GM23338 (cell line): ENCODE measurements at places on chromosomes 7 and 10. TPM values are rescaled to one million over a fixed set of nuclear protein-coding genes. Genes with fewer than 3 reads are reported as not detected.
A peak's percentile ranks its signal among the peaks of the same experiment; 100 is the strongest.

The CCDC3 gene
- total RNA-seq = 4.5 and 5.2 TPM in 2 replicates

DNA sequence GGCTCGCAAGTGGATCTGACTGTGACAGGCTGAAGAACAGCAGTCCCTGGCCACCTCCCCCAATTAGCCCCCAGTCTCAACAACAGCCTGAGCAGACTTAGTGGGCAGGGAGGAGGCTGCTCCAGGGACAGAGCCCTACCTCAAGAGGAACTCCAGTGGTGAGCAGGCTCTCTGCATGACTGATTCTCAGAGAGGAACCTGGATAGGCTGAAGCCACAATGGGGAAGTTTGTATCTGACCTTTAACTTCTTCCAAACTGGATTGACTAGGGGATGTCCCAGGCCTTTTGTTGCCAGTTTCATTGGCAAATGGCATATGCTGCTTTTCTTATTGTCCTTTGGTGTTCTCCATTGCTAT is 93.0 kb downstream of the ARHGAP22 start:
- DNase-seq = no peak

The TMEM176B gene
- total RNA-seq = 0.35 and 0.47 TPM in 2 replicates

DNA sequence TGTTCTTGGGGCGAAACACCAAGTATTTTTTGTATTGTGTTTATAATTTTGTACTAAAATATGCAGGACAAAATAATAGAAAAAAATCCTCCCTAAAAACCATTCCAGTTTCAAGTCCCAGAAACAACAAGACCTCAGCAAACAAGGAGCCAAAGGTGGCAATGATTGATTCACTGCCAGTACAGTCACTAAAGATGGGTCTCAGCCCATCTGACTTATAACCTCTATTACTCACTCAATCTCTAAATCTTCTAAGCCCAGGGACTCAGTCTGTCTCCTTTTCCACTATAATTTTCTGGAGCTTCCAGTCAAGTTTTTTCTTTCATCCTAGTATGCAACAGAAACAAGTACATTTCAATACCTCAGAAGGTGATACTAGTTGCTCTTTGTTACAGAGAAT is 33.3 kb downstream of the SNX13 start:
- no peak for DNase-seq

The SEMA3C gene
- total RNA-seq = 3.1 and 3.5 TPM in 2 replicates

- no peak for DNase-seq
These were observed 109.4 kb upstream of the GPR26 start for GRCh38 chr10:123556736-123557135.

The HKDC1 gene
- 0.03 TPM in 1 of 2 replicates, not detected in the other for total RNA-seq

DNA sequence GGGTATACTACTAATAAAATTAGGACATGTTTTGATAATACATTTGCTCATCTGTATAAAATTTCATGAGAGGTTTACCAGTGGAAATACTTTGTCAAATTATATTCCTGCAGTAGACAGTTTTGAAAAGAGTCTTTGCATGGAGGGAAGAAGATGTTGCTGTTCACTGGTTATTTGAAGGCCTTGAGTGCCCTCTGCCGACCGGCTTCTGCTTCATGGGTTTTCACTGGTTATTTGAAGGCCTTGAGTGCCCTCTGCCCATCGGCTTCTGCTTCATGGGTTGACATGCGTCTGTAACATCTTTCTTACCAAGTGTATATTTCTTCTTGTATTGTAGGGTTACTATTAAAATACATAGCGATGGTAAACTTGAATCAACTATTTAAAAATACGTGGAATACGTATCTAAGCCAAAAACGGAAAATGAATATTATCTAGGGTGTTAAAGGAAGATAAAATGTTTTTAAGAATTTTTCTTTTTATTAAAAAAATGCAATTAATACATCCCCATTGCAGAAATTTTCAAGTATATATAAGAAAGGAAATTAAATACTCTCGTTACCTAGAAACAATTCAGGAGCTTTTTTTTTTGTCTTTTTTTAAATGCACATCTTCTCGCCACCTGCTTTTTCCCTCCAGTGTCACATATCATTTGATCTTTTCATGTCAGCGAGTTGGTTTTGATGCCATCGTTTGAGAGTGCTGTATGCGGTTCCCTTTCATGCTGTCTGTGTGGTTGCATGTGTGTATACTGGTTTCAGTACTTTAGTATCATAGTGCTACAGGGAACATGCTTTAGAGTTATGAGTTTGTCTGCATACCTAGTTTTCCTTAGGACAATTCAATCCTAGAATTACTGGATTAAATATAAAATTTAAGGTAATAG is 73.4 kb downstream of the SHH start:
- peak; percentile 53 for DNase-seq

DNA sequence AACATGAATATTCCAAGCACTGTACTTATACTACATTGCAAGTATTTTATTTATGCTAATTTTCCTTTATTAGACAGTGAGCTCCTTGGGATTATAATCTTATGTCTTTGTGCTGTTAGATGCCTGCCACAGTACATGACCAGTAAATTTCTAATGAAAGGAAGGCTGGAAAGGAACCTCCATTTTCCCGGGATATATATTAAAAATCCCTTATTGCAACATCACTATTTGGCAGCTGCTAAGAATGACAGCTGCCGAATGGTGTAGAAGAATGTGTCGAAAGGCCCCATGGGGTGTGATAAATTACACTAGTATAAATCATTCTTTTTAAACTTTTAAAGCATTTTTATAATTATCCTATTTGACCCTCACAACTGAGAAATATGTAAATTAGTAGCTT is 59.1 kb downstream of the TFAM start:
- no peak for DNase-seq

DNA sequence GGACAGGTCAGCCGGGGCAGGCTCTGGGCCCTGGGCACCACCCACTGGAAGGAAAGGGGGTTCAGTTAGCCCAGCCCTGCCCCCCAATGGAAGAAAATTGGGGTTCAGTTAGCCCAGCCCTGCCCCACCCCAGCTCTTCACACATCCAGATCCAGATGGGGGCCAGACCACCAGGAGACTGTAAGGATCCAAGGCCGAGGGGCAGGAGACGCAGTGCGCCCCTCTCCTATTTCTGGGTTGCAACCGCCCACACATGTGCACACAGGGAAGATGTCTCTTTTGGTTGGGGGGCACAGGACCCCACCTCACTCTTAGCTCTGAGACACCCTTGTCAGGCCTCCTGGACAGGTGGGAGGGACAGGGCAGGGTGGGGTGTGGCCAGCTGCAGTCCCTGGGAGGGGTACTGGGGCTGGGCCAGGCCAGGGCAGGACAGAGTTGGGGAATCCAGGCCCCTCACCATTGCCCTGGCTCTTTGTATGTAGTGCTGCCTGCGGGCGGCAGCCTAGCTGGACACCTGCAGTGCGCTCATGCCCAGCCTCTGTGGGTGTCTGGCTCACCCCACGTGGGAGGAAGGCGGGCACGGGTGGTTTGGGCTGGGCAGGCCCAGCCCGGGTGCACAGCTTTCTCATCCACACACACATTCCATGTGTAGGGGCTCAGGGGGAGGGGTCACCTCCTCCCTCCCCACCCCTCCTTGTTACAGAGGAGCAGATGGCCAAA is 141.2 kb downstream of the LHPP start:
- DNase-seq = no peak

- no peak for DNase-seq
These were observed 35.3 kb downstream of the RASGEF1A start for GRCh38 chr10:43231523-43232078.

DNA sequence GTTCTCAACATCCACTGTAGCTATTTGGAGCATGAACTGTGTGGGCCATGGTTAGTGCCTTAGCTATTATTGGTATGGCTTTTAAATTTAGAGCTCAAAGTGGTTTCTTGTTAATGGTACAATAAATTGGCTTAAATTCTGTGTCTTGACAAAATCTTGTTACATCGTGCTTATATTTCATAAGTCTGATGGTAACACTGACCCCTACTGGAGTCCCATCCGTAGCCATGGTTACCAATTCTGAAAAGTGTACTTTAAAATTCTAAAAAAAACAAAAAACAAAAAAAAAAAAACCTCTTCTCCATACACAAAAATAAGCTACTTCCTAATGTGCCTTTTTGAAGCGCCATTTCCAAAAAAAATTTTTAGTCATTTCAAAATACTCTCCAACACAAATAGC is 6.4 kb upstream of the RPP30 start:
- peak; percentile 19 for DNase-seq

The HMX2 gene
- 0.97 and 2.6 TPM in 2 replicates for total RNA-seq

DNA sequence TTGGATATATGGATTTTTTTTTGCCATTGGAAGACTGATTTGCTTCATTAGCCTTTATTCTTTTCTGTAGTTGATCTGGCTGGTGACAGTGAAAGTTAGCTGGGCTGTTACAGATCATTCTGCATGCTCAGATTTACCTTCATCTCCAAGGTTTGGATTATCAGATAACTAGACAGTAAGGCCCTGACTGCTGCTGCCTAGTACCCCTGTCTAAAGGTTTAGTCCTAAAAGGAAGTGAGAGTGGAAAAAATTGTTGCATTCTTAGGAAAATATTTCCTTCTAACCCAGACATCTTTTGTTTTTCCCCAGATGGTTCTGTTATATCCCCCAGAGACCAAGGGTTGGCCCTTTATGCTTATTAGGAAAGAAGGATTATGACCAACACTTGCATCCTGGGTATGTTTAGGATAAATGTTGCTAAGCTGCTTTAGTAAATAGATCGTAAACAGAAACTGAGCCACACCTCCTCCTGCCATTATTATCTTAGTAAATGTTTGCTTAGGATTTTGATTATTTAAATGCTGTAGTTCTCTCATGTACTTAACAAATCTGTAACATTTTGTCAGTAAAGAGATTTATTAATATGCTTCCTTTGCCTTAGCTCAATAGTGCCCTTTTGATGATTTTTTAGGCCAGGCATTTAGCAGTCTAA is 44.4 kb downstream of the MCU start:
- DNase-seq = no peak

DNA sequence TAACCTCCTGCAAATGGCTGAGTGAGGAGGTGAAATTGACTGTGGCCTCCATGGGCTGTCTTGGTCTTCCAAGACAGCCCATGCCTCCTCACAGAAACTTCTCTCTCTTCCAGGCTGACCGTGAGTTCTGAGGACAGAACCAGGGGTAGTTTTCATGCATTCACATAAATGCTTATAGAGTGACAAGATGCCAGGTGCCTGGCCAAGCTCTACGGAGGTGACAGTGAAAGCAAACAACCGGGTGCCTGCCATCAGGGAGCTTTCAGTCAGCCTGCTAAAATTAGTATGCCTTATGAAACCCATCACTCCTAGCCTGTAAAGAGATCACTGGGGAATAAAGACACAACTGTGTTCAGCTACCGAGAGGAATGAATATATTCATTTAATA is 919 bp upstream of the RHOBTB1 start:
- no peak for DNase-seq

The SPDYE5 gene
- not detected in 2 replicates for total RNA-seq

DNA sequence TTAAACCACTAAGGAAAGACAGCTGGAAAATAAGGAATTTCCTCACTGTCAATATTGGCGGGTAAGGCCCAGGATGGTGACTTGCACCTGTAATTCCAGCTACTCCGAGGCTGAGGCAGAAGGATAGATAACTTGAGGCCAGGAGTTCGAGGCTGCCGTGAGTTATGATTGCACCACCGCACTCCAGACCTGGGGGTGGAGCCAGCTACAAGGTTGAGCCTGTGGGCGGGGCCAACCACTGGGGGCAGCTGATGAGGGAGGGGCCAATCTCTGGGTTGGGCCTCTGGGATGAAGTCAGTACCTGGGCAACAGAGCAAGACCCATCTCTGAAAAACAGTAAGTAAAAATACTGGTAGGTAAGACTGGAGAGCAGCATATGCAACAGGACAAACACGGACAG is 80.1 kb upstream of the ADO start:
- no peak for DNase-seq

The UTF1 gene
- 7.7 and 12.2 TPM in 2 replicates for total RNA-seq

DNA sequence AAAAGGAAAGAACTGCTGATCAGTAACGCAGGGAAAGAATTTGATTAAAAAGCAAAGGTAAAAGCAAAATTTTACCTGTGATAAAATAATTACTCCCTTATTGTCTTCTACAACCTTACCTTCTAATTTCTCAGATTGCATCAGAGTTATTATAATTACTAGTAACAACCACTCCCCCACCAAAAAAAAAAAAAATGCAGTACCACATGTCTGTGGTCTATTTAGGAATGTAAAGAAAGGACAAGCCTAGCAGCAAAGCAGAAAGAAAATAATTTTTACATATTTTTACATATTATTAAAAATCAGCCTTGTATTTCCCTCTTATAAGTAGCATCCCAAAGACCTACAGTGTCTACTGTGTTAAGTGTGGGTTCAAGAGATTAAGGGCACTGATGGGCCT is 430.4 kb downstream of the TFEC start:
- no peak for DNase-seq

DNA sequence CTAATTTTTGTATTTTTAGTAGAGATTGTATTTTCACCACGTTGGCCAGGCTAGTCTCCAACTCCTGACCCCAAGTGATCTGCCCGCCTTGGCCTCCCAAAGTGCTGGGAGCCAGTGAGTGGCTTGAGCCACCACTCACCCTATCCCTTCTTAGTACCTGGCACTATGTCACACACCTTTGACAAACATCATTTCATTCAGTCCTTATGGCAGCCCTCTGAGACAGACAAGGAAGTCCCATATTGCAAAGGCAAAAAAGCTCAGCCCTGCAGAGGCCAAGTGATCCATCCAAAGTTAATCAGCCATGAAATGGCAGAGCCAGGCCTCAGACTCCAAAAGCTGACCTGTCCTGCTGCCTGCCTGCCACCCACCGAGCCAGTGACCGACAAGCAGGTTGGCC is 39.9 kb upstream of the ECHDC3 start:
- DNase-seq = no peak

DNA sequence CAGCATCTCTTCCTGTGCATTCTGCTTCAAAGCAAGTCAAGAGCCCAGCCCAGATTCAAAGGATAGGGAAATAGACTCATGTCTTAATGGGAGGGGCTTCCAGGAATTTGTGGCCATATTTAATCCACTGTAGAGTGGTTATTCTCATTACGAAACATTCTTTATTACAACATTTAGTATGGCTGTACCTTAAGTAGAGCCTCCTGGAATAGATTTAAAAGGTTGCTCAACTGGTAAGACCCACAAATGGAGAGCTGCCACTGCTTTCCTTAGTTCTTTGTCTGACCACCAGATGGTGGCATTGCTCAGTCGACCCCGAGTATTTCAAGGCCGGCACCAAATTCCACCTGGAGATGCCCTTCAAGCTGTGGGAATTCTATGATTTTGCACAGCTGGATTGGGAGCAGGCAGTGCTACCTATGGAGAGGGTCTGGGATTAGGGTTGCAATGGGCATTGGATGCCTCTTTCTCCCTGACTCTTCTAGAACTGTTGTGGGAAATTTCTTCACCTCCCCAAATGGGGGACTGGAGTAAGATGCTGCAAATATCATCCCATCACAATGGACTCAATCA is 102.2 kb downstream of the RBM20 start:
- DNase-seq = peak; percentile 85

DNA sequence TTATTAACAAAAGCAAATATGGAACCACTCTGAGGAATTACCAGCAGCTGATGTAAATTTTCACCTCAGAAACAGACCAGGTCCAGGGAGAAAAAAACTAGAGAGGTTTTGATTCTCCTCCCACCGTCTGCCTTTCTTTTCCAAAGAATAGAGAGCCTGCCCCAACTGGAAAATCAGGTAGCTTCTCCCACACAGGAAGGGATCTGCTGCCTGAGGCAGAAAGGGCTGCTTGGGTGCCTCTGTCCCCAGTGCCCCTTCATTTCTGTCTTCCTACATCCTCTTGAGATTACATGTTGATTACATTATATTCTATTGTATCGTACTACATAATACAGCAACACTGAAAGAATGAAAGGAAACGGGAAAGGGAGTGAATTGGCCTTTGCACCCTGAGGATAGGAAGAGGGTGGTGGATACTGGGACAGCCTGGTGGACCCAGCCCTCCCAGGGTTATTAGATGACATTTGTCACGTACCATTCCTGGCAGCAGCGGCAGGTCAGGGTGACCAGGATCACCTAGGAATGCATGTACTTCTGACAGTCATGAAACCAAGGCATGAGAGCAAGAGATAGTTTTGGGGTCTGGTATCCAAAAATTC is 8.9 kb downstream of the ST8SIA6 start:
- peak; percentile 25 for DNase-seq

The TAS2R3 gene
- 3.9 and 6.9 TPM in 2 replicates for total RNA-seq

The THSD7A gene
- 1.3 and 1.7 TPM in 2 replicates for total RNA-seq
